ENCODE measurements at places on chromosomes 7 and 10.

- DNase-seq = no peak
Observed at GRCh38 chr7:94675356-94675755, 19.4 kb upstream of the SGCE start.

DNA sequence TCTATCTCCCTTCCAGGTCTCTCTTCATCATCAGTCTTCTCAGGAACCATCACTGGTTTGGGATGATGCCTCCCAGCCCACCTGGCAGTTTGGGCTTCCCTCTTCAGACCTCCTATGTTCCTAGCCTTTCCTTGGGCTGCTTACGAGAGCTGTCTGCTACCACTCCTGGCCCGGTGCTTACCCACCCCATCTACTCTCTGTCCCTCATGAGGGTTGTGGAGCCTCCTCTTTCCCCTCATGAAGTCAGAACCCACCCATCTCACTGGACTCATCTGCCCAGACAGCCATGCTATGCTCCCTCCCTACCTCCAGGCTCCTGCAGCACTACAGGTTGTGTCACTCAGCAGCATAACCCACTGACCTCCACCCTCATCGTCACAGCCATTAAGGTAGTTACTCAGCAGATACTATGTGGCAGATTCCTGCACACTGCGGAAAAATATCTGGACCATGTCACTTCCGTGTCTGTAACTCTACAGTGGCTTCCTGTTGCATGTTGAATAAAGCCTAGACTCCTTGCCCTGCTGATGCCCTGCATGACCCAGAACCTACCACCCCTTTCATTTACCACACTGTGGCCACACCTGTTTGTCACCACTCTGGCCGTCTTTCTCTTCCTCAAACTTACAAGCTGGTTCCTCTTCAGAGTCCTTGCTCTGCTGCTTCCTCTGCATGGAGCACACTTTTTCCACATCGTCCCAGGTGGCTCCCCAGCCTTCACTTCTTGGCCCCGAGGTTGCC, 2.0 kb downstream of the DBNL start:
- DNase-seq = no peak

DNA sequence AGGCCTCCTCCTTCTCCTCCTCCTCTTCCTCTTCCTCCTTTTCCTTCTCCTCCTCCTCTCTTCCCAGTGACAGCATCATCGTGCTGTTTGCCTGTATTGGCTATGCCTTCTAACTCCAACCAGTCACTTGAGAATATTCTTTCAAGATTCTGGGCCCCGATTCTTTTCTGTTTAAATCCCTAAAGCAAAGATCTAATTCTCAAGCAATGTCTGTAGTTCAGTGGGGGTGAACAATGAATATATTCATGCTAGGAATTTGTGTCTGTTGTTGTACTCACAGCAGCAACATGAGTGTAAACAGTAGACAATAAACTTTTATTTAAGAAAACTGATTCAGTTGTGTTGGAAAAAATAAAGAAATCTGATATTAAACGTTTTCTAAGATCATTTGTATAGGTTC, 30.7 kb downstream of the NUDT5 start:
- no peak for DNase-seq

DNA sequence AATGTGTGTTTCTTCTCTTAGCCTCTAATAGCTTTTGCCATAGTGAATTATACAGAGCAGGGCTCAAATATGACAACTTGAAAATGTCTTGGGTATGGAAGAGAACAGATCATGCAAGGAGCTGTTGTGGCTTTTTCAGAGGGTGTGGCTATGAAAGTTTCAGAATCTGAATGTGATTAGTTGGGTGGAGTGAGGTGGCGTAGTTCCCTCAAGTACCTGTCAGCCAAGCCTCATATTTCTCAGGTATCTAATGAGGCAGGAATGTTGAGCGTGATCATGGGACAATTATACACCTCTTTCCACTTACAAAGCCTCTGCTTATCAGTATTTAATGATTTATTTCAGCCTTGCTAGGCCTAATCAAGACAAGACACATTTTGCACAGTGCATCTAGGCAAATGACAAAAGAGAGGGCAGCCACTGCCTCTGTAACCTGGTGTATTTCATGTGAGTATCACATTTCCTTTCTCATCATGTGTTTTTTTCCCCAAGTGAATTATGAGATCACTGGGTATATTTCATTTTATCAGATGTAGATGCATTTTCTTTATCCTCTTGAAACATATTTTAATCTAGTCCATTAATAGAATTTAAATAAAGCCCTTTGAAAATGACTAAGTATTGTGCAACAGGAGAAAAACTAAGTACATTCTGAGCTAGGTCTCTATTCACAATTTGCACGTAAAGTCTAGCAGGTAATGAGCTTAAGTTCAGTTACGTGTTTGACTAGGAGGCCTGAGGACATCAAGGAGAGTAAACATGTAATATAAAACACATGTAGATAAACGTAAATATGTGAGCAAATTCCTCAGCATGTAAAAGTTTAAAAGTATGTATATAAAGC, 644.4 kb upstream of the IGFBP3 start:
- DNase-seq = no peak

DNA sequence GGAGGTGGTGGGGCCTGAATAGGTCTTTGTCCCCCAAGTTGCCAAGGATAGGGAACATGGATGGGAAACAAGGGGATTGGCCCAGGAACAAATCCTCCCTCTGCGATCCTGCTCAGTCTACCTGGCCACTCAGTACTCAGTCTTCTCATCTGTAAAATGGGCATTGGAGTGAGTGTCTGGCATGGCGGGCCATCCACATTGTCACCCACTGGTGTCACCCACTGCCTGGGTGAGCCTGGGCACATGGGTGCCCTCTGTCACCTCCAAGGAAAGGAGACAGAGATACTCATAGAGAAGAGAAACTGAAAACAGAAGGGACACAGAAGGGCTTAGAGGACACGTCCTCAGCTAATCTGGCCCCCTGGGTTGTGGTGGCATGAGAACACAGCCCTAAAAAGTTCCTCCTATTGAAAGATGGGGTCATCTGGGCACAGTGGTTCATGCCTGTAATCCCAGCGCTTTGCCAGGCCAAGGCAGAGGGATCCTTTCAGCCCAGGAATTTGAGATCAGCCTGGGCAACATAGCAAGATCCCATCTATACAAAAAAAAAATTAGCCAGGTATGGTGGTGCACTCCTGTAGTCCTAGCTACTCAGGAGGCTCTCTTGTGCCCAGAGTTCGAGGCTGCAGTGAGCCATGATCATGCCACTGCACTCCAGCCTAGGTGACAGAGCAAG, 12.5 kb upstream of the TNRC18 start:
- no peak for DNase-seq

- DNase-seq = peak; percentile 32
Observed at GRCh38 chr10:71727738-71728737, 8.5 kb upstream of the C10orf105 start.

GRCh38 chr7:21844742-21845141, 101.0 kb downstream of the CDCA7L start:
- DNase-seq = no peak

DNA sequence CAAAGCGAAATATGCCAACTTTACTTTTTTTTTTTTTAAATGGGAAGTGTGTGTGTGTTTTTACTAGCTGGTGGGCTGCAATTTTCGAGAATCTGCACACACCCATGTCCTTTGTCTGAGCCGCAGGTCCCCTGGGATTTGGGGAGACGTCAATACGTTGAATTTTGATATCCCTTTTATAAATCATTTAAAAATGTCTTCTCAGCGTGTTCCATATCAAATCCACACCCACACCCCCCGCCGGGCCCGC, 404 bp upstream of the FMC1 start:
- no peak for DNase-seq

DNA sequence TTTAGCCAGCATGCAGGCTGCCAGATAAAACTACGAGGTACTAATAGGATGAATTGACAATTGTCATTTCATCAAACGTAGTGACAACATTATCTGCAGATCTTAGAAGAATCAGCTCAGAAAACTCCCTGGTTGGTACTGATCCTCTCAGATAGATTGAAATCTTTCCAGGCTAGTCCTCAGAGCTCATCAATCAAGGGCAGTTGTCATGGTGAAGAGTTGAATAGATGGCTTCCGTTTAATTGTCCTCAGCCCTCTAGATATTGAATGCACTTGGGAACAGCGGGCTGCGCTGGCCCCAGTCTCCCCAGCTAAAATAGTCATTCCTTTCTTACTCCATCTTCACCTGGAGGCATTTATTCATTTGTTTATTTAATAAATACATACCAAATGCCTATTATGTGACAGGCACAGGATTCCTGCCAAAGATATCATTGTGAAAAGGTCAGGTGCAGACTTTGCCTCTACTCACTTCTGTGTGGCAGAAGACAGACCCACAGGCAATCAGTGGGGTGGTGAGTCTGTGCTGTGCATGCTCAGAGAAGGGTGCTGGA, 1081.6 kb downstream of the TYW1 start:
- no peak for DNase-seq

DNA sequence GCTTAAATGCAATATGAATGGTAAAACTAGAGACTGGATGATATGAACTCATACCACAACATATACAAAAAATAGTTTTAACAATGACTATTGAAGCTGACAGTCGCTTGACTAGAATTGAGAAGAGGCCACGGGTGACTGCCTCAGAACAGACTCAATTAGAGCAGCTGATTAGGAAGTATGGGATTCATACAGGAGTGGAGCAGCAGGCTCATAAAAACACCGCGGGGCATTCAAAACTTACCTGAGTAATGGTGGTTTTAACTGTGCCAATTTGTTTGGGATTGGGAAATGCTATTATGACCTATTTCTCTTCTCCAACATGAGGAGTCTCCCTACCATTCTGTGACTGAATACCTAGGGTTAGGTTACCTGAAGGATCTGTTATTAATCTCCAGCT, 2.1 kb downstream of the CADPS2 start:
- no peak for DNase-seq

- DNase-seq = peak; percentile 82
Observed at GRCh38 chr10:10092581-10092980, 925.1 kb upstream of the CELF2 start.

DNA sequence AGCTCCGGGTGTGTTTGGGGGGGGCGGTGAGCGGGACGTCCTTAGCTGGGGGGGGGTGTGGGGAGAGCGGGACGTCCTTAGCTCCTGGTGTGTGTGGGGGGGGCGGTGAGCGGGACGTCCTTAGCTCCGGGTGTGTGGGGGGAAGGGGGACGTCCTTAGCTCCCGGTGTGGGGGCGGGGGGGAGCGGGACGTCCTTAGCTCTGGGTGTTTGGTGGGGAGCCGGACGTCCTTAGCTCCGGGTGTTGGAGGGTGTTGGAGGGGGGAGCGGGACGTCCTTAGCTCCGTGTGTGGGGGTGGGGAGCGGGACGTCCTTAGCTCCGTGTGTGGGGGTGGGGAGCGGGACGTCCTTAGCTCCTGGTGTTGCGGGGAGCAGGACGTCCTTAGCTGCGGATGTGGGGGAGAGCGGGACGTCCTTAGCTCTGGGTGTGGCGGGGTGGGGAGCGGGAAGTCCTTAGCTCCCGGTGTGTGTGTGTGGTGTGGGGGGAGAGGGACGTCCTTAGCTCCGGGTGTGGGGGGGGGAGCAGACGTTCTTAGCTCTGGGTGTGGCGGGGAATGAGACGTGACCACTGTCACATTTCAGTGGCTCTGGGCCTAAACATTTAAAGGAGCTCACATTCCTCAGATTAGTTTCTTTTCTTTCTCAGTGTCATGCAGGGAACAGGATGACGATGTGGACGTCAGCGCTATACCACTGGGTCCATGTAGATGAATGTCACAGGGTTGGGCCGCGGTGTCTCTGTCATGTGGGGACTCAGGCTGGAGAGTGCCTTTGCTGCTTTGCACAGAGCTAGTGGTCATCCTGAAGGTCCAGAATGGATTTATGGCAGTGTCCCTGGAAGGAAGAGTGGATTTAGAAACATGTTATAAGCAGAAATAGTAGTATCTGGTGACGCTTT, 7.5 kb downstream of the DYNC2I1 start:
- peak; percentile 83 for DNase-seq

- no peak for DNase-seq
Observed at GRCh38 chr7:141673346-141673745, 28.6 kb downstream of the DENND11 start.

DNA sequence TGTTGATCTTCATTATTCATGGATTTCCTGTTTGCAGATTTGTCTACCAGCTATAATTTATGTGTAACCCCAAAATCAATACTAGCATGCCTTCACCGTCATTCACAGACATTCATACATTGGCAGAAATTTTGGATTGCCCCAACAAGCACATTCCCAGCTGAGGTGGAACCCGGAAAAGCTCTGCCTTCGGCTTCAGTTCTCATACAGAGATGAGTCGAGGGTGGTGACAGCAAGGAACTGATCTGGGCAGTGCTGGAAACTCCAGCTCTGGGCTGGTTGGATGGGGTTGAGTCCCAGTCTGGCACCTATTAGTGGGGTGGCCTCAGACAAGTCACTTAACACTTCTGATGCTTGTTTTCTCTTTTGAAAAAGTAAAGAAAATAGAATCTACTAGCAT, 267.5 kb downstream of the SNX13 start:
- no peak for DNase-seq

GRCh38 chr7:5671046-5671445, 110.4 kb downstream of the RNF216 start:
- no peak for DNase-seq

- DNase-seq = no peak
Observed at GRCh38 chr10:110558041-110558440, 9.5 kb upstream of the SMC3 start.

DNA sequence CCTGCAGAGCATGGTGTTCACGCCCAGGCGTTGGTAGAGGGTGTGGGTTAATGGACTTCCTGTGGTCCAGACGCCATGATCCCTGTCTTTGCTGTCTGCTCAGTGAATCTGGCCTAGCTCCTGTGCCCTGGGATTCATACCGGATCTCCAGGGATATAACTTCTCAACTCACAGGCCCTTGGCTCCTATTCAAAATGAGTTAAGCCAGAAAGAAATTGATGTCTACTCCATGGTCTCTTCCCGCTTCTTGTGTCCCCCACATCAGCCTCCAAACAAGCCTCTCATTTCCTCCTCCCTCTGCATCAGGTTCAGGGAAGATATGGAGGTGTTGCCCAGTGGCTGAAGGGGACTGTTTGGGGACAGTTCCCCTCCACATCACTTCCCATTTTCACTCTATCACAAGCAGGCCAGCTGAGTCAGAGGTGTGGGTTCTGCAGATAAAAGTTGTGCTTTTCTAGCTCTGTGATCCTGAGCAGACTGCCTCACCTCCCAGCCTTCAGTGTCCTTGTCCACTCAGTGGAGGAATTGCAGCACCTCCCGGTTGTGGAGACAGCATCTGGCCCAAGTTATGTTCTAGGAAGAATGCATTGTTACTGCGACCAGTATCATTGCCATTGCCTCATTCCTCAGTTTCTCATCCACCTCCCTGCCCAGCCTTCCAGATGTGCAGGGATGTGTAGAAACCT, 22.5 kb downstream of the AKR1E2 start:
- DNase-seq = no peak

- DNase-seq = peak; percentile 99
Observed at GRCh38 chr7:73894733-73895551, 34.0 kb downstream of the TMEM270 start.

DNA sequence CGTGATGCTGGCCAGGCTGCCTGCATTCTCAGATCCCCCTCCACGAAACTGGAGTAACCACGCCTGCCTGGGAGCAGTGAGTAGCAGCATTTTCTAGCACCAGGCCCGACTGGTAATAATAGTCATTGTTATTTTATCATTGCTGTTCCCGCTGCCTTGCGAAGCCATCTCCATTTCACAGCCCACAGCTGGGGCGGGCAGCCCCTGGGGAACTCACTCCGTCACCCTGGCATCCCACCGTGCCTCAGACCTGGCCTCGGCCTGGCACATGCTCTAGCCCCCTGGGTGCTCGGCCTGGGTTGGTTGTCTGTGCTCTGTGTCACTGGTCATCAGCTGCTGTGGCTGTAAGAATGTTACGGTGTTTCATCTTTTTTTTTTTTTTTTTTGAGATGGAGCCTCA, 57.7 kb upstream of the SH2B2 start:
- DNase-seq = no peak

- DNase-seq = no peak
Observed at GRCh38 chr7:40584667-40585433, 450.0 kb downstream of the SUGCT start.

Measured in foreskin fibroblast (primary cell).